ENCODE measurements at places on chromosomes 1 and 21.
A peak's percentile ranks its signal among the peaks of the same experiment; 100 is the strongest.

DNA sequence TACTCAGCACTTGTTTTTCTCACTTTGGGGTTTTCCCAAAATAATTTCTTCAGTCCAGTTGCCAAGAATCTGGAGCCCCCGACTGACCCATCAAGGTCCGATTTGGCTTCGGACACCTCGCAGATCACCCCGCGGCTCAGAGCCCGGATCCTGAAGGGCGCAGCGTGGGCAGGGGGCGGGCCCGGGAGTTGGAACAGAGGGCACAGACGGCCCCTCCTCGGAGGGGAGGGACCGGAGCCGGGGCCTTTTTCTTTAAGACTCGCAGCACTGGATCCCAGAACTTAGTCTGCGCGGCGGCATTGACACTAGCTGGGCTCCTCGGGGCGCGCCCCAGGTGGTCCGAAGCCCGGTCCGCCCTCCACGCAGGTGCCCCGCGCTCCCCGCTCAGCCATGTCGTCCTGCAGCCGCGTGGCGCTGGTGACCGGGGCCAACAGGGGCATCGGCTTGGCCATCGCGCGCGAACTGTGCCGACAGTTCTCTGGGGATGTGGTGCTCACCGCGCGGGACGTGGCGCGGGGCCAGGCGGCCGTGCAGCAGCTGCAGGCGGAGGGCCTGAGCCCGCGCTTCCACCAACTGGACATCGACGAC, at the start of gene CBR3:
TSS of gene CBR3 (plus strand) at position 277 of the 588 bp plus-strand sequence. CDS start at position 391, 114 bp downstream.
- no peak for DNase-seq

GRCh38 chr1:110602466-110602865, 3.7 kb downstream of the KCNA2 start:
- no peak for DNase-seq

DNA sequence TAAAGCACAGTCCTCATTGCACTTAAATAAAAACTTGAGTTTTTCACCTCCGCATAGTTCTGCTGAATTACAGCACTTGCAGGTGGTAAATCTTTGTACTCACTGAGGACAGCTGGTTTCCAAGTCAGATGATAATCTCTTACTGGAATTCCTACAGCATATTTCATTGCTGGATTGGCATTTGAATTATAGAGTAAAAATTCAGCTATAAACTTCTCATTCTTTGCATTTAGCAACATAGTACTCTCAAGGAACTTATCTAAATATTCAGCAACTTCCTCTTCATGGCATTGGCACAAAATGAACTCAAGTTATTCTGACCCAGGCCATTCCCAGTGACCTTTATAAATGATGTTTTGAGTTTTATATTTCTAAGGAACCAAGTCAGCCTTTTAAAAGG, 23.4 kb downstream of the GORAB start:
- DNase-seq = no peak

DNA sequence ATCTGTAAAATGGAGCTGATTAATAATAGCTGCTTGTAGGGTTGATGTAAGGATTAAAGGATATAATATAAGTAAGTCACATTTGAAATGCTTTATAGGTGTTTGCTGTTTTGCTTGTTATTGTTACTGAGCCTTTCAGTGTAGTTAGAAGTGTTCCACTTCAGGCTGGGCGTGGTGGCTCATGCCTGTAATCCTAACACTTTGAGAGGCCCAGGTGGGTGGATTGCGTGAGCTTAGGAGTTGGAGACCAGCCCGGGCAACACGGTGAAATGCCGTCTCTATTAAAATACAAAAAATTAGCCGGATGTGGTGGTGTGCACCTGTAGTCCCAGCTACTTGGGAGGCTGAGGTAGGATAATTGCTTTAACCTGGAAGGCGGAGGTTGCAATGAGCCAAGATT, 12.2 kb downstream of the TRNAU1AP start:
- no peak for DNase-seq

DNA sequence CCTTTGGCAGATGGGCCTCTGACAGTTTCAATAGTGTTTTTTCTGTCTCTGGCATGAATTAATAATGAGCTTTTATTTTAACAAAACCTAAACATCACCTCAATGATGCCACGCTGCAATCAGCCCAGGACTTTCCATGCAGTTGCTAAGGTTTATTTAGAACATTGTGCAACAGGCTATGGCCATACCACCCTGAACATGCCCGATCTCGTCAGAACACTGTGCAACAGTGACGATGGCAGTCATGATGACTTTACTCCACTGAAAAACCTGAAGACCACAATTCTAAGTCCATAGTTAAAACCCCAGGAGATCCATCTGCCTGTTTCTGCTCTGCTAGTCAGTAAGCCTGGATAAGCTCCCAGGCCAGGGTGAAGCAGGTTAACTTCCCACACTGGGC, 310.0 kb downstream of the PBX1 start:
- no peak for DNase-seq

DNA sequence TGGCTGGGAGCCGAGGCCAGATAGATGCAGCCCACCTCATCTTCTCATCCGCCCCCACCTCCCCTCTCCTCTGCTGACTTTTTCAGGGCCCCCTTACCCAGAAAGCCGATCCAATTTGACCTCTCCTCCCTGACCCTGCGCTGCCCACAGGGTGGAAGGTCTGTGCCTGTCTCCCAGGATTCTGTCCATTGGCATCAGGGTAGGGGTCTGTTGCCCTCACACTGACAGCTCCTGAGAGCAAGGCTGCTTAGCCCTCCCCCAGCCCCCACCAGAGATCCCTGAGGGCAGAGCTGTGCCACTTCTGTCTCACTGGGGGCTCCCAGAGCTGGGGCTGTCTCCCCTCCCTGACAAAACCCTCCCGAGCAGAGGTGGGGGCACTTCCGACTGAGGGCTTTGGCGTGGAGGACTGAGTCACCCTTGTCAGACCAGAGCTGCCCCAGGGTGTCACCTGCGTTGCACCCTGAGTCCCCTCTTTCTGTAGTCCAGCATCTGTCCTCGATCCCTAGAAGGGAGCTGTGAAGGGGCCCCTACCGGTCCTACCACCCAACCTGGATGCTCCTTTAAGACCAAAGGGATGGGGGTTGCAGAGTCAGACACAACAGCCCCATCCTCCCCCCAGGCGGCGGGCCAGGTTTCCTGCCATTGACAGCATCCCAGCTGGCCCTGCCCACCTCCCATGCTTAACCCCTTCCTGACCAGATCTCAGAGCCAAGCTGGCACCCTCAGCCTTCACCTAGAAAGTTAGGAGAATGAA, 2.4 kb upstream of the FAM110D start:
- no peak for DNase-seq

DNA sequence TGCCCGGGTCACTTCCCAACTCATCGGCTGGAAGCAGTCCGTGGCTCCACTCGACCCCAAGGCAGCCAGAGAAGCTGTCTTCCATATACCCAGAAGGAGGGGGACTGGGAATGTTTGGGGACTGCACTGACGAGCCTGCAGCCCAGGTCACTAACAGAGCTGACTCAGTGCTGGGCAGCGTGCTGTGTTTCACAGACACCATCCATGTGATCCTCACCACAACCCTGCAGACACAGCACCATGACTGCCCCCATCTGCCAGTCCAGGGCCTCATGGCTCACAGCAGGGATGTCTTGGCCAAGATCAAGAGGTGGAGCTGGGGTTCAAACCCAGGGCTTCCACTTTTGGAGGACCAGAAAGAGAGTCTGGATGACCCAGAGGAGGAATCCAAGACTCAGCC, 67.9 kb downstream of the KLHDC7A start:
- DNase-seq = no peak

- no peak for DNase-seq
These were observed 44.4 kb downstream of the DMRTB1 start for GRCh38 chr1:53503433-53504217.

- DNase-seq = no peak
These were observed 172.2 kb upstream of the ETV3 start for GRCh38 chr1:157310401-157310800.

GRCh38 chr21:37842163-37842919, 73.9 kb downstream of the KCNJ6 start:
- no peak for DNase-seq

- no peak for DNase-seq
These were observed 45.3 kb downstream of the PDE9A start for GRCh38 chr21:42698733-42699132.

GRCh38 chr1:94236630-94237290, 624 bp downstream of the ARHGAP29 start:
- DNase-seq = peak; percentile 22

DNA sequence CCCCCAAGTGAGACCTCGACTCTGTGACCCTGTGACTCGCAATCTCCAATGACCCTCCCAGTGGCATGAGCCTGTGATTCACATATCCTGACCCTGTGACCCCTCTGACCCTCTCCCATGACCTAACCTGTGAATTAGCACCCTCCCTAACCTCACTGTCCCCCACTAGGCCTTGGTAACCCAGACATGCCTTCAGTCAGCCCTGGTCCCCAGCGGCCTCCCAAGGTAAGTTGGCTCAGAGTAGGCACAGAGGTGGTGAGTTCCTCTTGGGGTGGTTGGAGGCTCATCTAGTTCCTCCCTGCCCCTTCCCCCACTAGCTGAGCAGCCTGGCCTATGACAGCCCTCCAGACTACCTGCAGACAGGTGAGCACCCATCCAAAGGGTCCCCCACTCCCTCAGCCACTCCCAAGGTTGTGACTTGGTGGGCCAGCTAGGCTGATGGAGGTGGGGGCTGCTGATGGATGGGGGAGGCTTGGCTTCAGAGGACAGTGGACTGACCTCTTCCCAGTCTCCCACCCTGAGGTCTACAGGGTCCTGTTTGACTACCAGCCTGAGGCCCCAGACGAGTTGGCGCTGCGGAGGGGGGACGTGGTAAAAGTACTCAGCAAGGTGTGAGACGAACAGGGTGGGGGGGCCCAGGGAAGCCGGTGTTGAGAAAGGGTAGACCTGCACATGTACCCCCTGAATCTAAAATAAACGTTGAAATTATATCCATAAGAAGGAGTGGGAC, 1.6 kb downstream of the SH3D21 start:
- peak; percentile 26 for DNase-seq

DNA sequence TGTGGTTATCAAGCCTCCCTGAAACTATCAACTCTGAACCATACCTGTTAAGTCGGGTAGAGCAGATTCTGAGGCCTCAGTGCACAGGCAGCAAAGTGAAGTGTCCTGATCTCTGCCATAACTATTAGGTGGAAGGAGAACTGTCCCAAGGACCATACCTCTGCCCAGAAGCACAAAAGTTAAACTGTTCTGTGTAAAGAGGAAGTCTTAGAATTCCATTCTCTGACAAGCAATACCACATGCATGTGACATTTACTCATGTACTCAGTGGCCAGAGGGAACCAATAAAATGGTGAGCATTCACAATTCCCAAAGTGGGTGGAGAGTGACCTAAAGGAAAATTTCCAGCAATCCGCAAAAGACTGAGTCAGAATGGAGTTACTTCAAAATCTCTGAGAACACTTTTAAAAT, 61.0 kb downstream of the TOR3A start:
- peak; percentile 99 for DNase-seq

- DNase-seq = peak; percentile 83
These were observed 3.9 kb upstream of the RPTN start for GRCh38 chr1:152162792-152163463.

DNA sequence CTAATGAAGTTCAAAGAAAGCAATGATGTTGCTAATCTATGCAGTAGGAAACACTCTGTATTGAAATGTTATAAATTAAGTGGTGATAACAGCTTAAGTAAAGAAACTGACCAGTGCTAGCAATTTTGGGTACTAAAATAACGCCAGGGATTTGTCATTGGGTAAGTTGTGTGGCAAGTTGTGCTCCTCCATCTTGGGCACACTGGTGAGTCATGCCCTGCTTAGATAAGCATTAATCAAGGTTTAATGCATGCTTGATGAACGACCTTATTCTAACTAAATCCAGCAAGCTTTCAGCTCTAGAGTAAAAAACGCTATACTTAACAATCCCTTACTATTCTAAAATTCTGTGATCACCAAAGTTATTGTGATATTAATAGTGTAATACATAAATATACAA, 25.2 kb downstream of the VAMP4 start:
- peak; percentile 7 for DNase-seq

- DNase-seq = no peak
These were observed 128.9 kb upstream of the SGIP1 start for GRCh38 chr1:66405061-66405460.

GRCh38 chr1:58211869-58212268, 334.7 kb downstream of the OMA1 start:
- no peak for DNase-seq

DNA sequence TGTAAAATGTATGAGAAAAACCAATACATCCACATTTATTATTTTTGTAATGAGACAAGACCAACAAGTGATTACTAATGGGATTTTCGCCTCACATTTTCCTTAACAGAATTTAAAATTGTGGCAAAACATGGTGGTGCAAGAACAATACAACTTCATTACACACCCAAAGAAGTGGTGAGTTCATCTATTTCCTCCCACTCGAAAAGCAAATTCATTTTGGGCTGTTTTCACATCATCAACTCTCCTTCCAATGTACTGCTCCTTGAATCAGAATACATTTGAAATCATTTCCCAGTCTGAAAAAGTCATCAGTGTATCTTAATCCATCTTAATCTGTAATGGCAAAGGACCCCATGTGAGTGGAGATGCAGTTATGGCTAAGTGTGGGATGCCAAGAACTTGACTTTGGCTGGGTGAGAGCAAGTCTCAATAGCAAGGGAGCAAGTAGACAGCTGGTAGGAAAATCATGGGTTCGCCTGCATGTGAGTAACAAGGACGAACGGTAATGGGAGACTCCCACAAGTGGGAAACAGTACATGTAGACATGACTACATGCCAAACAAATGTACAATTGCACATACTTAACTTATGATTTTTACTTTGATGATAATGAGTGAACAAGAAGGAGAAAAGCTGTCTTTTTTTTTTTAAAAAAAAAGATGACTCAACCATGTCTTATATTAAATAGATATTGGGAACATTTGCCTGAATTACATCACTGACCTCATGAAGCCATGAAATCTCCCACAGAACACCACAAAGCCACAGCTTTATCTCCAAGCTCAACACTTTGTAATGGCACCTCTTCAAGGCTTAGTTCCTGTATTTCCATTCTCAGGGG, 46.0 kb downstream of the RUNX1 start:
- peak; percentile 50 for DNase-seq

DNA sequence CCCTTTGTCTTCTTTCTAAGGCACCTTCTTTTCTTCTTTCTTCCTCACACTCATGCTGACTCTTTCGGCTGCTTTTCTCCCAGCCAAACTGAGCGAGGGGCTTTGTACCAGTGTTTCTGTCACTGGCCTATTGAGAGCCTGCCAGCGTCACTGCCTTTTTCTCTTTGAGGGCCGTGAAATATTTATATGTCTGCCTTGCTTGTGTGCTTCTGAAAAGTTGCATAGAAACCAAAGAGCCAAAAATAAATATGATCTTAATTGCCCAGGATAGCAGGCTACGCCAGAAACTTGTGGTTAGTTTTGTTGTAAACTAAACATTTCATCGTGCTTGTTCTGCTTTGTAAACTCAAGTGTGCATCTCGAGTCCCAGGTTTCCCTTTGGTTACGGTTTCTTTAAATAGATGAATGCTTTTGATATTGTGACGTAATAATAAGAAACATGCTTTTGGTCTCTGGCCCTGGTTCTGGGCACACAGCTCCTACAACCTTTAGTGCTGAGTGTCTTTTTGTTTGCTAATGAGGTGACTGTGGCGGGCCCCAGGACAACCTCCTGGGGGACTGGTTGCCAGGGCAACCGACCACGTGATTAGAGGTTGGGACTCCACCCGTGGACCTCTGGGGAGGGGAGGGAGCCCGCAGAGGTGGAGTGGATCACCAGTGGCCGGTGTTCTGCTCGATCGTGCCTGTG, 10.8 kb downstream of the SLC37A1 start:
- no peak for DNase-seq

Data from suppressor macrophage treated with lipopolysaccharide for 1 hour (primary cell).